Substantia nigra (tissue), 51 donors: ENCODE measurements at places on chromosomes 1 and 21.

GRCh38 chr1:95117207-95118066, at the start of gene TLCD4:
Gene TLCD4 (plus strand): TSS chr1:95117355. CDS start chr1:95143902, 26,547 bp downstream.
- peak; percentile 33 for DNase-seq

DNA sequence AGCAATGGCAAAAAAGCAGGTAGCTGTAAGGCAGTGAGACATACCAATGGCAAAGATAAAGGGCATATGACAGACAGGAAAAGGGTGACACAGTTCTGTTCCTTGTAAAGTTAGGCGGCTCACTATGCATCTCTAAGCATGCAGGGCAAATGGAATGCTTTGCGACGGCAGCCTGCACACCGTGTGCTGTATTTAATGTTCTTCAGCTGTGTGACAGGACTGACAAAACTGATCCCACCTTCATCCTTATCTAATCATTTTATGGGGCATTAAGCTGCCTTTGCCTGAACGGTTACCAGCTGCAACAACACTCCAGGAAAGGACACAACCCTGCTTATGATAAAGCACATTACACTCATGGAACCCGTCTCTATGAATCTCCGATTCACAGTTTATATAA, 80.5 kb upstream of the VAV3 start:
- no peak for DNase-seq

- DNase-seq, result no peak
Observed at GRCh38 chr1:6648556-6648955, 23.9 kb downstream of the THAP3 start.

- no peak for DNase-seq
Observed at GRCh38 chr21:39483917-39484316, 32.1 kb downstream of the SH3BGR start.

DNA sequence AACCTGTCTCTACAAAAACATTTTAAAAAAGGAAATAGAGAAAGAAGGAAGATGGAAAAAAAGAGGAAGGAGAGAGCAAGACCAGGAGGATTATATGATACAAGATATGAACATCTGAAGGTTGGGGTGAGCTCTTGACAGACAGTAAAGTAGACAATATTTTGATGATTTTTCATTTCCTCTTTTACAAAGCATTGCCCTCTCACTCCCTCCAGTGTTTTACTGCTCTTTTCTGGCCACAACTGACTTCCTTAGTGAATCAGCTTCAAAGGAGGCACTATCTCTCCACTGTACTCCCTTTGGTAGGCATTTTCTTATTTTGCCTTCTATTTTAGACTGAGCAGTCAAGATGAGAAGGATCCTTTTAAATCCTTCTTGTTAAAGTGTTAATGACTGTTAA, 296.7 kb downstream of the KCTD3 start:
- no peak for DNase-seq

DNA sequence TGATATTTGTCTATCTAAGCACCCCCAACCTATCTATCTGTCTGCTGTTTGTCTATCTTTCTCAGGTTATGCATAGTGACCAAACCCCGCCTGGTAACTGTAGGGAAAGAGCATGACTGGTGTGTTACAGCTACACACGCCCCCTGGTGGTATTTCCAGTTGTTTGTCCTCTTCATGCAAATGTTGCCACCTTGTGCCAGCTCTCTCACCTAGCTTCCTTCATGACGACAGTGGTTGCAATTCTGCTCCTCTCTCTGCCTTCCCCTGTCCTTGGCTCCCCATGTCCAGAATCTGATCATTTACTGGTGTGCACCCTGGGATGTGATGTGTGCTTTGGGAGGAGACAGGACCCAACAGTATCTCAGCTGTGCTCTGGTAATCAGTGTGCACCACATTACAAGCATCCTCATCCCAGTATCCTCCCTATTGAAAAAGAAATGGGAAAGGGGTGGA, 8.1 kb upstream of the INKA2 start:
- DNase-seq, result no peak

GRCh38 chr21:38542263-38542662, 44.0 kb upstream of the ERG start:
- DNase-seq, result no peak

- no peak for DNase-seq
Observed at GRCh38 chr1:247371801-247372259, 40.2 kb upstream of the ZNF496 start.

- DNase-seq, result no peak
Observed at GRCh38 chr1:27760426-27760825, 12.6 kb upstream of the STX12 start.

DNA sequence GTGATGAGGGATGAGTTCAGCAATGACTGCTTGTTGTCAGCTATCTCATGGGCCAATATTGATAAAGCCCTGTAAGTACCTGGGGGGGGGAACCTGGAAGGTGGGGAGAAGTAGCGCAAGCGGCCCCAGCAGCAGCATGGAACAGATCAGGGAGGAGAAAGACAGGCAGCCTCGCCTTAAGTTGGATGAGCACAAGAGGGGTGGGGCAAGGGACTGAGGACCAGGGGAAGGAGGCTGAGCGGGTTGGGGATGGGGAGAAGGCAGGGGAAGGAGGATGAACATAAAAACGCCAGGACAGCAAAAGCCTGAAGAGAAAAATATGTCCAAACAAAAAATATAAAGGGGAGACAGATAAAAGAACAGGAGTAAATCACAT, 70.6 kb downstream of the ALG14 start:
- DNase-seq, result no peak

- DNase-seq, result no peak
Observed at GRCh38 chr1:19042675-19043578, 86.5 kb upstream of the IFFO2 start.

DNA sequence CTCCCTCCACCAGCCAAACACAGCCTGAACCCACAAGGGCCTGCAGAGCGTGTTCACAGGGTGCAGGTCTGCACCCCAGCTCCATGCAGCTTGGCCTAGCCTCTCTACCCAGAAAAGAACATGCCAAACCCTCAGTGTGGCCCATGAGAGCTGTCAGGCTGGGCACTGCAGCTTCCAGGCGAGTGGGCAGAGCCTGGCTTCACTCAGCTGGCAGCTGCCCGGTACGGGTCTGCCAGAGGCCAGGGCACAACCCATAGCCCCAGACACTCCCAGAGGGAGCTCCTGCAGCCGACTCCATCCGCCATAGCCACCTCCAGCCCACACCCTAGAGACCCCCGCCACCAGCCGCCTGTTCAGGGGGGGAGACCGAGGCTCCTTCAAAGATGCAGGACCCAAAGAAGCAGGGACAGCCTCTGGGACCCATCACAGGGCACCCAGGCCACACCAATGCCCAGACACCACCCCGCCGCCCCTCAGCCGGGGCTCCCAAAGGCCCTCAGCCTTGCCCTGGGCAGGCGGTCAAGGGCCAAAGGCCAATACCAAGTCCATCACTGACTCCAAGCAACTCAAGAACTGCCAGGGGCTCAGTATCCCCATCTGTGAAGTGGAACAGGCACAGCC, 42.4 kb downstream of the MEGF6 start:
- no peak for DNase-seq

GRCh38 chr1:1129381-1129821, 13.5 kb upstream of the C1orf159 start:
- no peak for DNase-seq

GRCh38 chr1:46517010-46517600, 27.5 kb downstream of the DMBX1 start:
- no peak for DNase-seq

- no peak for DNase-seq
Observed at GRCh38 chr21:46545363-46545762, 59.5 kb downstream of the S100B start.

DNA sequence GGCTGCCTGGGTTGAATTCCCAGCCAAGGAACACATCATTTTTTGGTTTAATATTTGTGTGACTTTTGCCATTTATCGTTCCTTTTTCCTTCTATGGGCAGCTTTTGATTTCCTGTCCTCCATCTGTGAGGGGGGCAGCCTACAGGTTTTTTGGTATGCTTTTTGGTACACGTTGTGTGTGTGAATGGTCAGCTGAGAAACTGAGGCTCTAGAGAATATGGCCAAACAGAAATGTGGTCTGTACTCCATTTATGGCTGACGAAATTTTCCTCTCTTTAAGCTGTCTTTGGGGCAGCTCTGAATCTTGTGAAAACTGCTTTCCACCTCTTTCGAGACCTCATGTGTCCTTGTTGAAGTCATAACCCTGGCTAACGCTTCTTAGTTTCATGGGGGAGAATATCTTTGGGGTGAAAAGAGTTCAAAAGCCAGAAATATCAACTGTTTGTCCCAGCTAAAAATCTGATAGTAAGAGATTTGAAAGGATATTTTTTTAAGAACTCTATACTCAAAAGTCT, 26.6 kb downstream of the NRDC start:
- no peak for DNase-seq

- no peak for DNase-seq
Observed at GRCh38 chr1:65741993-65742392, 50.7 kb upstream of the PDE4B start.

DNA sequence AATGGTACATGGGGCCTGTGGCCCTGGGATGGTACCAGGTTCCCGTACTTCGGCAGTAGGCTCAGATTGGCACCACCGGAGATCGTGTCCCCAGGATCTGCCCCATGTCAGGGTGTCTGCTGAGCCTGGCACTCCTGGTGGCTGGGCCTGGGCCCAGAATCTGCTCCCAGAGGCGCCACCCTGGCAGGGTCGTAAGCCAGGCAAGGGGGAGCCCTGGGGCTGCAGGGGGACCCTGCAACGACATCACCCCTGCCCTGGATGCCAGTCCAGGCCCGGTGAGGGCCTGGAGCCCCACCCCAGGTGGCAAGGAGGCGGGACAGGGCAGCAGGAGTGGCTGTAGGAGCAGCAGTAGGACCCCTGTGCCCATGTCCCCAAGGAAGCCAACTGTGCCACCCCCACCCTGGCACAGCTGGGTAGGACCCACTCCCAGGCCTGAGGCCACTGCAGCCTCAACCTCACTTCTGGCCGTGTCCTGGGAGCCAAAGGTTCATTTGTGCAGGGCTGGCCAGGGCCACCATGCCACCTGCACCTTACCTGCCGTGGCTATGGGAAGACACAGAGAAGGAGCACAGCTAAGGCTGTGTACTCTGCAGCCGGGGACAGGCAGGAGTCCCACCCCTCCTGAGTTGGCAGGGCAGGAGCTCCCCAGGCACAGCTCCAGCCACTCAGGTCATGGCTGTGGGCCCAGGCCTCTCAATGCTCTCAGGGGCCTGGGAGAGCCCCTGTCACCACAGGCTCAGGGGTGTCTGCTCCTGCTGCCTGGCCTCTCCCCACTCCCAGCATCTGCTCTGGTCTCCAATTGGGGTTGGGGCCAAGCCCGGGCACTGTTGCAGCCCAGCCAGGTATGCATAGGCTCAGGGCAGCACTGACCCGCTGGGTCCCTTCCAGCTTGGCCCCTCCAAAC, 141.7 kb downstream of the EIF4G3 start:
- DNase-seq, result no peak

DNA sequence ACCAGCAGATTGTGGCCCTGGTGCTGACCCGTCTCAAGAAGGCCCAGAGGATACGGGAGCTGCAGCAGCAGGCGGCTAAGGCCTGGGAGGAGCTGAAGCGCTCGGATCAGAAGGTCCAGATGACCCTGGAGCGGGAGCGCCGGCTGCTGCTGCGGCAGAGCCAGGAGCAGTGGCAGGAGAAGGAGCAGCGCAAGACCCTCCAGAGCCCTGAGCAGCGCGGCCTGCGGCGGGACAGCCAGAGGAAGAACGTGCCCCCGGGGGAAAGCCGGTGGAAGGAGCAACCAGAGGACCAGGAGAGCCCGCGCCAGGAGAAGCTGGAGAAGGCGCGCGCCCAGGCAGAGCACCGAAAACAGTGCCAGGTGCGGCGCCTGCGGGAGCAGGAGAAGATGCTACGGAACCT, 1.0 kb downstream of the CCDC185 start:
- DNase-seq, result no peak

DNA sequence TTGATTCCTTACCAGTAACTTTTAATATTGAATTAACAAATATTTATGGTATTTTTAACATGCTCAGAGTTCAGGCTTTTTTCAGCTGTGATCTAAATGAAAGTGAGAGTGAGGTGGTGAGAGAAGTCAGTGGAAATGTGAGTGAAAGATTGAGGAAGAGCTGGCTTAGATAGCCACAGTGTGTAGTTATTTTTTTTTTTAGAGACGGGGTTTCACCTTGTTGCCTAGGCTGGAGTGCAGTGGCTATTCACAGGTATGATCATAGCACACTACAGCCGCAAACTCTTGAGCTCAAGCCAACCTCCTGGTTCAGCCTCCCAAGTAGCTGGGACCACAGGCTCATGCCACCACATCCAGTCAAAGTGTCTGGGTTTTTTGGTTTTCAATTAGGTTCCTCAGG, 10.9 kb downstream of the RNF11 start:
- no peak for DNase-seq

DNA sequence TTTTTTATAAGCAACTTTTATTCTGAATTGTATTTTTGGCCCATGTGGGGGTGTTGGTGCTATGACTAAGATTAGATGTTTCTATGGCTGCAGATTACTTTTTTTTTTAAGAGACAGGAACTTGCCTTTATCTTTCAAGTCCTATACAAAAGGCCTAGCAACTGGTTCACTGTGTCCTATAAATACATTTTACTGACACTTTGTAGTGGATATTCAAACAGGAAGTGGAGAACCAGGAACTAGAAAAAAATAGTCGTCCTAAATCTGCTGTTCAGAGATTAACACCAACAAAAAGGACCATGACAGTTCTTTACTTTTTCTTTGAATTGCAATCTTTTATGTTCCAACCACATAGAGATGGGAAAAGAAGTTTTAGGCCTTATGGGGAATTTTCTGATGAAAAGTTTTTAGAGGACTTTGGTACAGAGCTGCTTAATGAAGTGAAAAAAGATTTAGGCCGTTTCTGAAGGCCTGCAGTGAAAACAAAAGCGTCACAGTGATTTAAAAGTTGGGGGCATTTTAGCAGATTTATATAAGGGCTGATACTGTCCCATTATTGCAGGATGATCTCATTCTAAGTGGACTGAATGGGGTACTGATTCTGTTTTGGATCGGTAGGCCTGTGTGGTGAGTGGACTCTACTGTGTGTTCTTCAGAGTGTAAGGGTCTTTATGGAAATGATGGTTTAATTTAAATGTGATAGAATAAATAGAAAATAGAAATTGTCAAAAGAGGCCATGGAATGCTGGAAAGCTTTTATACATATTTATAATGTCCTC, 136.4 kb upstream of the DEPDC1 start:
- no peak for DNase-seq
